Endothelial cell (in vitro differentiated cells): ENCODE measurements at places on chromosomes 6 and 20.

GRCh38 chr20:63968928-63969760 is 586 bp downstream of the ZNF512B start:
- peak; percentile 43 for DNase-seq

DNA sequence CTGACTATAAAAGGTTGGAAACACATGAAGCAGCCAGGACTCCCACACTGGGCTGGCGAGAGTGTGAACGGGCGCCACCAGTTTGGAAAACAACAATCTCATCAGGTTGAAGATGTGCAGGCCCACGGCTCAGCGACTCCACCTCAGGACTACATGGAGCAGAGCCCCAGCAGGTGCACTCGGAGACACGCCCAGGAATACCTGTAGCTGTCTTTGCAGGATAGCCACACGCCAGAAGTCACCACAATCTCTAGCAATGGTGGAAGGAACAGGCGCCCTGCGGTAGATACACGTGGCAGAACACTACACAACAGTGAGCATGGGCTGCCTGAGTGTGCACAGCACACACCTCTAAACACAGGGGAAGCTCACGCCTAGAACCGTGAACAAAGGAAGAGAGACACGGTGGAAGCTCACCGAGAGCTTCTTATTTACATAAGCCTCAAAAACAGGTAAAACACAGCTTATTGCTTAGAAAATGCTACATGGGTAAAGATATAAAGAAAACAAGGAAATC is 28.7 kb upstream of the RPS6KA2 start:
- no peak for DNase-seq

DNA sequence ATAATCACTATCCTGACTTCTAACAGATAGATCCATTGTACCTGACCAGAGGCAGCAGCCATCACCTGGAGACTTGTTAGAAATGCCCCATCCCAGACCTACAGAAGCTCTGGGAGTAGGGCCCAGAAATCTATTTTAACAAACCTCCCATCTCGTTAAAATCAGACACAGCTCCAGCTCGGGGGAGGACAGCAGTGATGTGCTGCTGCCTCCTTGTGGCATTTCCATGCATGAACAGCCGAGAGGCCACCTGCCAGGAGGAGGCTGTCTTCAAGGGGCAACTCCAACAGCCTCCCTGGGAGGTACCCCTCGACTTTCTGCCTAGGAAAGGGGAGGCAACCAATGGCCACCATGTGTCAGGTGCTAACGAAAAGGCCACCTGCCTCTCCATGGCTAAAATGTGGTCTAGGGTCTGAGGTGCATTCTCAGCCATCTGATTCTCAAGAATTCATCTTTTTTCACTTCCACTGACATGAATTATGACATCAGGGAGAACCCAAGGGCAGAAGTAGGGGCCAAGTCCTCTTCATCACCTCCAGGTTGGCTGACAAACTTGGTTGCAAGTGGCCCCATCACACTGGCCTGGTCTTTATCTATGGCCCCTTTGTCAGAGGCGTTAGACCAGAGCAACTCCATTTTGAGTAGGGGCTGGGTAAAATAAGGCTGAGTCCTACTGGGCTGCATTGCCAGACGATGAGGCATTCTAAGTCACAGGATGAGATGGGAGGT is 12.2 kb upstream of the KCNK15 start:
- DNase-seq, result peak; percentile 74

DNA sequence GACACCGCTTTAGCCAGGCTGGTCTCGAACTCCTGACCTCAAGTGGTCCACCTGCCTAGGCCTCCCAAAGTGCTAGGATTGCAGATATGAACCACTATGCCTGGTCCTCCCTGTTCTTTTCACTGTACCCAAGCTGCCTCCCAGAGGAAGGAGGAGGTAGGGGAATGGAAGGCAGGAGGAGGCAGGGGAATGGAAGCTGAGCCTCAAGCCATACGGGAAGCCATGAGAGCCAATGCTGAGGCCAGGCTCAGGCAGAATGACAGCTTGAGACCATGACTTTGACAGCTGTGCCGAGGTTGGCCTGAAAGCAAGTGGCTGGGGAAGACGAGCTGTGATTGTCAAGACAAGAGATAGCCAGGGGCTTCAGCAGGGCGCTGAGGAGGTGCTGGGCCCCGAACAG is 13.6 kb upstream of the ZNF335 start:
- no peak for DNase-seq

- no peak for DNase-seq
Measured at GRCh38 chr20:62766071-62766450, 30.2 kb upstream of the MRGBP start.

DNA sequence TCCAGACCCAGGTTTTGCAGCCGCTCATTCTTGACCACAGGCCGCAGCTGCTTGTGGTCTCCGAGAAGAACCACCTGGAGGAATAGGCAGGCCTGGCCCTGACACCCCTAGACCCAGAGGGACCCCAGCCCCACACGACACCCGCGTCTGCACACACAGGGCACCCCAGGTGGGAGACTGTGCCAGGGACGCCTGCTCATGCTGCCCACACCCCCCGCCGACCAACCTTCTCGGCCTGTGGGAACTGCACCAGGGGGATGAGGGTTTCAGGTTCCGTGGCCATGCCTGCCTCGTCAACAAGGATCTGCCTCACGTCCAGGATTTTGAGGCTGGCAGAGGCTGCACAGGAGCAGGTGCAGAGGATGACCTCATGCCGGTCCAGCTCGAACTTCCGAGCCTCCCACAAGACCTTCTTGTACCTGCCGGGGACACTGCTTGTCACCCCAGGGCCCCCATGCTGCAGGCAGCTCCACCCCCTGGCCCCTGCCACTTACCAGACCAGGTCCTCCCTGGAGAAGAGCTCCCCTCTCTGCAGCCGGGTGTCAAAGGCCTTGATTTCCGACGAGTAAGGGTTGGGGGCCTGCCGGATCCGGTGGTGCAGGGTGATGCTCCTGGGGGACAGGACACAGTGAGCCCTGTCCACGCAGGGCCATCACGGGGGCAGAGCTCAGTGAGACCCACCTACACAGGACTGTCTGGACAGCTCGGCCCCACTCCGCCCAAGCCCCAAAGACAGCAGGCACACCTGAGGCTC is 7.1 kb downstream of the FNDC11 start:
- no peak for DNase-seq

- DNase-seq, result no peak
Measured at GRCh38 chr6:163764565-163764964, 350.0 kb downstream of the QKI start.

DNA sequence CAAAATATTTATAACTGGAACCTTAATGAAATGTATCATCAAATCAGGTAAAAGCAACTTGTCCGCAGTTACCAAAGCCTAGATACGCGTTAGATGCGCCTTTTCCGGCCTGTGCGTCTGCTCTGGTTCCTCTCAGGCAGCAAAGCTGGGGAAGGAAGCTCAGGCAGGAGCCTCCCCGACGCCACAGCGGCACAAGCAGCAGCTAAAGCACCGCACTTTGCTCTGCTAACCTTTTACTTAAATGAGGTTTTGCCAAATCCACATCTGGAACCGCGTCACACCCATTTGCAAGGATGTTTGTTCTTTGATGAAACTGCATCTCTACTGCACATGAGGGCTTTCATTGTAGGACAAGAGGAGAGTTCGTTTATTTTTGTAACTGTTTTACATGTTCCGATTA is 36.8 kb downstream of the THBS2 start:
- no peak for DNase-seq

- DNase-seq, result no peak
Measured at GRCh38 chr20:62548471-62548870, 72.7 kb upstream of the GATA5 start.

DNA sequence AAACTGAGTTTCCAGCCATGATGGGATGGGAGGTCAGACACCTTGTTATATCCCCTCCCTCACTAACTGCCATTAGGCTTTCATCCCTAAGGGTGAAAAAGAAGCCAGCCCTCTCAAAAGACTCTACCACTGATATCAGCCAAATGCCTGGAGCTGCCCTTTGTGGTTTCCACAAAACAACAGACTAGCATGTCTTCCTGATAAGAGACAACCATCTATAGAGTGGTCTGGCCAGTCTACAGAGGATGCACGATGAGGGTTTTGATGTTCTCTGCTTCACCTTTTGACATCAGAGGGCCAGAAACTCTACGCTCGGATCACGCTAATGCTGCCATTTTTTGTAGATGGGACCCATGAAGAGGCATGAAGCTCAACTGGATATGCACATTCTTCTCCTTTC is 61.7 kb upstream of the ARHGAP18 start:
- no peak for DNase-seq

- no peak for DNase-seq
Measured at GRCh38 chr20:32064667-32065066, 12.6 kb downstream of the HCK start.

DNA sequence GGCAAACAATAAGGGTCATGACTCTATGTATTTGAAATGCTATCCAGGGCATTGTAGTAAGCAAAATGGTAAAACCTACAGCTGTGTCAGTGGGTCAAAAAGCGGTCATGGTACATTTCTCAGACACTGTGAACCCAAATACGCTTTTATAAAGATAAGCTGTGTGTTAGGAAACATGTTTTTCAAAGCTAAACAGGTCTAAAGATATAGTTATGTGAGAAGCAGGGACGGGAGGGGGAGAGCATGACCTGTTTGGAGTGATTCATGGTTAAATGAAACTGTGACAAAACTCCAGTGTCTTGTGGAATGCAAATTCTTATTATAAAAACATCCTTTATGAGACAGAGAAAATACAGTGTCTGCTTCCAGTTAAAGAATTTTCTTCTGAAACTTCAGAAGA is 205.4 kb upstream of the BMP2 start:
- DNase-seq, result no peak

GRCh38 chr6:154528310-154528915 is 17.9 kb upstream of the CNKSR3 start:
- no peak for DNase-seq

- no peak for DNase-seq
Measured at GRCh38 chr20:25339608-25340007, 51.0 kb downstream of the ABHD12 start.

- no peak for DNase-seq
Measured at GRCh38 chr20:33650111-33650752, 11.9 kb upstream of the C20orf144 start.

DNA sequence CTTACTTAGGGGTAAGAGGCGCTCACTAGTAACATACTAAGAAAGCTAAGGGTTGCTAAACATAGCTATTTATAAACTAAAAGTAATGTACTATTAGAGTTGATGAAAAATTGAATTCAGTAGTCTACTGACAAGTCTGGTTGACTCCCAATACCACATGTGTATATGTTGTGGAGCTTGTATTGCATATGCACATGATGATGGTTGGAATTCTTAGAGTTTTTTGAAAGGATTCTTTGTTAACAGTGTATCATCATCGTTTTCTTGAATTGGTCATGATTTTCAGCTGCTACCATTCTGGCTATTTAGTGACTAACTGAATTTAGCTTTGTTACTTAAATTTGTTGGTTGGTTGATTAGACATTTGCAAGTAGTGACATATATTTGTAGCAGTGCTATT is 27.2 kb downstream of the ABRACL start:
- DNase-seq, result no peak
